ENCODE measurements at places on chromosomes 1 and 21.

DNA sequence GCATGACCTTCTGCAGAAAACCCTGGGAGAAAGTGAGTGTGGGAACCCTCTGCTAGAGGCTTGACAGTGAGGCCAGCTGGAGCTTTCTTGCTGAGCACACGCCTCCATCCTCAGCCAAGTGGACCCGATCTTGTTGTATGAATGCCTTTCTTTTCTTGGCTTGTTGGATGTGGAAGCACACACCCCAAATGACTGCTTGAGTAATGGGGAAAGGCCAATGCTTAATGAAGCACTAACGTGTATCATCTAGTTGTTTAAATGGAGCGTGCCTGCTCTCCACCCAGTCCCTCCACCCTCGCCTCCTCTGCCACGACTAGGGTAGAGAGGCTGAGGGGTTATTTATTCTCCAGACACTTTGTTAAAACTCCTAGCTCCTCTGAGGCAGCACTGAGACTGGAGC is 54.3 kb upstream of the IKBKE start:
- H3K36me3 ChIP-seq, result peaks cover 5% of the 10 kb centered on the region
- no peak for DNase-seq
- no peaks in the 10 kb centered on the region for H3K27me3 ChIP-seq
- no peak overlapping the region for H3K4me3 ChIP-seq
- no peaks in the 10 kb centered on the region for H3K4me1 ChIP-seq

DNA sequence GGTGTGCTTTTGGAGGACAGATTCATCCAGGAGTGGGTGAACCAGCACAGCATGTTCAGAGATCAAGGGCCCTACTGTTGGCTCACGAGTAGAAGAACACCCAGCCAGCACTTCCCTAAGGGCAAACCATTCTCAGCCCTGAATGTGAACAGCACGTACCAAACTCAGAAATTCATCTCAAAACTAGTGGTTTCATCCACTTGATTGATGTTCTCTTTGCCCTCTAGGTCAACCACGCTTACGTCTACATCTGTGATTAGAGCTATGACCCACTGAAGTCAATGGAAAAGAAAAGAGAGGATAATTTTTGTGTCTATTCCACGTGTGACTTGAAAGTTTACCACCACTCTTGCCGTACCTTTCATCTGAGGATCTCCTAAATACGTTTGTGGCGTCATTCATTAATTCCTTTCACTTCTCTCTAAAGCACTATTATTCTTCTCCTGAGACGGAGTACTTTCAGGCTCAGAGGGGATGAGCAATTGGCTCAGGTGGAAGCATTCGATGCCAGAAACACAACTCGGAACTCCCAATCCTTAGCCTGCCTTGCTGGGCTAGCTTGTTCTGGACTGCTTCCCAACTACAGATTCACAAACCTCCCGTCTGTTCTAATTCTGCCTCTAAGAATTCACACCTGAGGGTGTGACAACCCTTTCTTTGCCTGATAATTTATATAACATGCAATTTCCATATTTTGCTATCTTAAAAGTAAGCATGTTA is 57.3 kb upstream of the HIVEP3 start:
- no peaks in the 10 kb centered on the region for H3K36me3 ChIP-seq
- no peak overlapping the region for H3K27ac ChIP-seq
- H3K4me3 ChIP-seq, result no peak overlapping the region
- no peaks in the 10 kb centered on the region for H3K4me1 ChIP-seq
- no peak for DNase-seq

DNA sequence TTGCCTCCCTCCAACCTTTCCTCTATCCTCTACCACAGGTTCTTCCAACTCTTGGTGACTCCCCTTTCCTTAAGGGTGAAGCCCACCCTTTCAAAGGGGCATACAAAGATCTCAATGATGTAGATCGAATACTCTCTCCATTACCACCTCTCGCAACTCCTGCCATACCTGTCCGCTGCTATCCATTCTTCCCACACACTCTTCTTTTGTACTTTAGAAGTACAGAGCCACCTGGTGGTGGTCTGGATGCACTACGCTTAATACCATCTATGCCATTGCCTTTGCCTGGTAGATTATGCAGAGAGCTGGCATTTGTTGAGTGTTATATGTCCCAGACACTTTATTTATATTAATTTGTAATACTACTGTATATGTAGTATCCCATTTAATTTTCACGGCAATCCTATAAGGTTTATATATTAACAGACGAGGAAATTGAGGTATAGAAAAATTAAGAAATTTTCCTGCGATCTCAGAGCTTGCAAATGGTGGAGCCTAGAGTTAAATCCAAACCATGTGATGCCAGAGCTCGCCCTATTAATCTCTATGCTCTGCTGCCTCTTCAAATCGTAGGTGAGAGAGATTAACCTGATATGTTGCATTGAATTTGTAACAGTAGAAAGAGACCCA is 22.9 kb downstream of the TSHB start:
- H3K4me3 ChIP-seq, result no peak overlapping the region
- no peaks in the 10 kb centered on the region for H3K27me3 ChIP-seq
- no peak overlapping the region for H3K27ac ChIP-seq

DNA sequence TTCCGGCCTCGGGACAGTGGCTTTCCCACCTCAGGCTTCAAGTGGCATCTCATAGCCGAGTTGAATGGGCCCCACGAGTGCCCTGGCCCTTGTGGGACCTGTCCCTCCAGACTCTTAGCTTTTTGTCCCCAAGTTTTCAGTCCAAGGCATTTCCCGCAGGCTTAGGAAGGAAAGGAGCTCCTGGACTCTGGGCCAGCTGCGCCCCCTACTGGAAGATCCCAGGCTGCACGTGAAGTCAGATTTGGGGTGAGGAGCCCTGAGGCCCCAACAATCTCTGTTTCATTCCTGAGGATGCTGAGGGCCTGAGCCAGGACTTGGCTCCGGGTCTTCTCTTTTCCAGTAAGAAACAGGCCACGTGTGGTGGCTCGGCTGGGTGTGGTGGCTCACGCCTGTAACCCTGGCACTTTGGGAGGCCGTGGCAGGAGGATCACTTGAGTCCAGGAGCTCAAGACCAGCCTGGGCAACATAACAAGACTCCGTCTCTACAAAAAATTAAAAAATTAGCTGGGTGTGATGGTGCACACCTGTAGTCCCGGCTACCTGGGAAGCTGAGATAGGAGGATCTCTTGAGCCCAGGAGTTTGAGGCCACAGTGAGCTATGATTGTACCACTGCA is 67.4 kb downstream of the ARHGEF10L start:
- no peaks in the 10 kb centered on the region for H3K4me1 ChIP-seq
- no peak overlapping the region for H3K4me3 ChIP-seq
- no peaks in the 10 kb centered on the region for H3K36me3 ChIP-seq
- peak; percentile 50 for DNase-seq
- H3K27ac ChIP-seq, result no peak overlapping the region
- no peaks in the 10 kb centered on the region for H3K27me3 ChIP-seq

GRCh38 chr1:95216292-95216990 is 17.6 kb upstream of the RWDD3 start:
- no peak overlapping the region for H3K27ac ChIP-seq
- H3K27me3 ChIP-seq, result no peaks in the 10 kb centered on the region
- no peak for DNase-seq

DNA sequence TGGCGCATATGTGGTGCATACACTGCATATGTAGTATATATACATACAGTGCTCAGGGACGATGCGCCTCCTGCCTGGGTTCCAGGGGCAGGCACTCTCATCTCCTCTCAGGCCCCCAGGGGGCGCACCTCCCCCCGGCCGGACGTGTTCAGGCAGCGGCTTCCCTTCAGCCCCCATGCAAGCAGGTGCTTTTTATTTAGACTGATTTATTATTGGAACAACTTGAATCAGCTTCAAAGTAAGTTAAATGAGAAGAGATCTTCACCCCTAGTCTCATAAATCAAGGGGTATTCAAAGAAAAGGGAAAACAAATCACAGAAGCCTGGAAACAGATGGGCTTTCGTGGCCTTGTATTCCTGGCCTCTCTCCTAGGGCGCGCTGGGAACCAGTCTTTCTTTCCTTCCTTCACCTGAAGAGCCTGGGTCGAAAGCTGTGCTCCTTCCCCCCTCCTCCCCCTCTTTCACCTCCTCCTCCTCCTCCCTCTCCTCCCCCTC is 64.6 kb downstream of the UBIAD1 start:
- H3K4me1 ChIP-seq, result peaks cover 8% of the 10 kb centered on the region
- H3K27me3 ChIP-seq, result peaks cover 18% of the 10 kb centered on the region
- H3K36me3 ChIP-seq, result no peaks in the 10 kb centered on the region

GRCh38 chr1:109985247-109986053 is 885 bp downstream of the AHCYL1 start:
- peak; percentile 32 for DNase-seq
- H3K36me3 ChIP-seq, result peaks cover 8% of the 10 kb centered on the region
- peak overlapping the region; percentile 86 for H3K4me3 ChIP-seq
- no peaks in the 10 kb centered on the region for H3K27me3 ChIP-seq
- H3K27ac ChIP-seq, result peak overlapping the region; percentile 84

- no peak overlapping the region for H3K4me3 ChIP-seq
- no peaks in the 10 kb centered on the region for H3K27me3 ChIP-seq
- peaks cover 80% of the 10 kb centered on the region for H3K36me3 ChIP-seq
- no peak for DNase-seq
- H3K27ac ChIP-seq, result no peak overlapping the region
Observed at GRCh38 chr1:3631320-3632260, 6.8 kb downstream of the TPRG1L start.

GRCh38 chr1:114224196-114224907 is 70.7 kb upstream of the SYT6 start:
- H3K27me3 ChIP-seq, result no peaks in the 10 kb centered on the region
- DNase-seq, result no peak
- H3K27ac ChIP-seq, result no peak overlapping the region
- H3K4me1 ChIP-seq, result peaks cover 2% of the 10 kb centered on the region
- no peak overlapping the region for H3K4me3 ChIP-seq

DNA sequence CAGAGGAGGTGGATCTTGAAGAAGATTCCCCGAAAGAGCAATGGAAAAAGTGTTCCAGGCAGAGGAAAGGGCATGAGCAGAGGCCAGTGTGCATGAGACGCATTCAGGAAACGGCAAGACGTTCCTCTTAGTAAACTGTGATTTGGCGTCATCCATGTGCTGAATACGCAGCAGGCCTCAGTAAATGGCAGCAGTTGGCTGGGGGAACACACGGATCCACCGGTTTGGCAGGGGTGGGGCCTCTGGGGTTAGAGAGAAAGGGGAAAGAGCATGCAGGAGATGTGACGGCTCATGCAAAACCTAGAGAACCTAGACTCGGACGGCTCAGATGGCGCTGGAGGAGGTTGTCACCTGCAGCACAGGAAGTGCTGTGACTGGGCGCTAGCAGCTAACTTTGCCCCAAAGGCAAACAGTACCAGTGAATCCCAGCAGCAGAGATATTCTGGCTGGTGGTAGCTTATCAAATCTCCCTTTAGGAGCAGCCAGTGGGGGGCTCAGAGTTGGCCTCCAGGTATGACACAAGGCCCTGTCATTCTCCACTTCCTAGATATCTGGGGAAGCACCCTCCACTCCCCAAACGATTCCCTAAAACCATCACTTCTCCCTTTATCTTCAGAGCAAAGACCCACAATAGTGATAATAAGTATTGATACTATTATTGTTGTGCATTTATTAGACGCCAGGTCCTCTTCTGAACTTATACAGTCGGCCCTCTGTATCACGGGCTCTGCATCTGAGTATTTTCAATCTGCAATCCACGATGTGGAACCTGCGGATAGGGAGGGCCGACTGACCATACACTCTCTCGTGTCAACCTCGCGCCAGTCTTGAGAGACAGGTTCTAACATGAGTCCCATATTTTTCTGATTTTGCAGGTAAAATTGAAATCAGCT is 7.6 kb downstream of the LAPTM5 start:
- H3K4me3 ChIP-seq, result no peak overlapping the region
- peaks cover 14% of the 10 kb centered on the region for H3K36me3 ChIP-seq
- H3K27ac ChIP-seq, result no peak overlapping the region
- peaks cover 33% of the 10 kb centered on the region for H3K4me1 ChIP-seq

DNA sequence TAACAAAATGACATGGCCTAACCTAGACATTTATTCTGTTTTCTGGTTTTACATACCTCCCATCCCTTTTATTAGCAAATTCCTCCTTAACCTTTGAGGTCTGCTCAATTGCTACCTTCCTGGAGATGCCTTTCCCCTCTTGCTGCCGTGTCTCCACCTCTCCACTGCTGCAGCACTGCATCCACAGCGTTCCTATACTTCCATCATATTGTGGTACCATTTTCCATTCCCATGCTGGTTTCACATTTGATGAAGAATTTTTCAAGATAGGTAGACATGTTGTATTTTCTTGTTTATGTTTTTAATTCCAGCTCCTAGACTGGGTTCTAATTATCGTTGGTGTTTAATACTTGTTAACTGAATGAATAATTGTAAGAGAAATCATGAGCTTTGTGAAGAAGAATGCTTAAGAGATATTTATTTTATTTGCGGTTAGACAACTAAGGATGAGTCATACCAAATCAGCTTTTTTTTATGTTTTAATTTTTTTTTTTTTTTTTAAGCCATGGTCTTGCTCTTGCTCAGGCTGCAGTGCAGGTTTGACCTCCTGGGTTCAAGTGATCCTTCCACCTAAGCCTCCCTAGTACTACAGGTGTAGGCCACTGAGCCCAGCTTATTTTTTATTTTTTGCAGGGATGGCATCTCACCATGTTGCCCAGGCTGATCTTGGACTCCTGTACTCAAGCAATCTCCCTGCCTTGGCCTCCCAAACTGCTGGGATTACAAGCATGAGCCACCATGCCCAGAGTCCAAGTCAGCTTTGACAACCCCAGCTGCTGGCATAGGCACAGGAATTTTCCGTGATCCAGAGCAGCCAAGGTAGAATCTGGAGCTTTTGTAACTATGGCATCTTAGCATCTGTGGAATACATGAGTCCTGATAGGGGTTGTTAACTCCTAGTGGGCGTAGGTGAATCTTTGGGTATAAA is 44.0 kb downstream of the ATP6V1G3 start:
- no peaks in the 10 kb centered on the region for H3K27me3 ChIP-seq
- no peaks in the 10 kb centered on the region for H3K36me3 ChIP-seq
- H3K4me3 ChIP-seq, result no peak overlapping the region
- no peak for DNase-seq
- no peak overlapping the region for H3K27ac ChIP-seq
- H3K4me1 ChIP-seq, result no peaks in the 10 kb centered on the region

DNA sequence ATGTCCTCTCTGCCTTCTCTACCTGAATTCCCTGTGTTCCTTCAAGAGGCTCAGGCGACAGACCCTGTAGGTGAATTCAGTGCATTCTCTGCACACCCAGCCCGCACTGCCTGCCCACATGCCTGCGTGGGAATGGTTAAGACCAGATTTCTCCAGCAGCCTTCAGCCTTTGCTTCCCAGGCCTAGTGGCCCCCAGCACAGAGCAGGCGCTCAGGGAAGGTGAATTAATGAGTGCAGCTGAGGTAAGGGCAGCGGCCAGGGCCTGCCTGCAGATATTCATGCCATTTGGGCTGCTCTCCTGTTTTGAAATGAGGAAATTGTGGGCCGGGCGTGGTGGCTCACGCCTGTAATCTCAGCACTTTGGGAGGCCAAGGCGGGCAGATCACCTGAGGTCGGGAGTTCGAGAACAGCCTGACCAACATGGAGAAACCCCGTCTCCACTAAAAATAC is 45.5 kb downstream of the IER5 start:
- no peak for DNase-seq
- H3K27me3 ChIP-seq, result no peaks in the 10 kb centered on the region
- H3K27ac ChIP-seq, result no peak overlapping the region
- H3K36me3 ChIP-seq, result no peaks in the 10 kb centered on the region
- peaks cover 26% of the 10 kb centered on the region for H3K4me1 ChIP-seq
- H3K4me3 ChIP-seq, result no peak overlapping the region

- DNase-seq, result no peak
- H3K27me3 ChIP-seq, result no peaks in the 10 kb centered on the region
- no peak overlapping the region for H3K27ac ChIP-seq
- peaks cover 54% of the 10 kb centered on the region for H3K36me3 ChIP-seq
- peaks cover 2% of the 10 kb centered on the region for H3K4me1 ChIP-seq
Observed at GRCh38 chr1:43382027-43382779, 7.4 kb downstream of the MED8 start.

- no peaks in the 10 kb centered on the region for H3K36me3 ChIP-seq
- H3K27me3 ChIP-seq, result peaks cover 2% of the 10 kb centered on the region
- no peak overlapping the region for H3K27ac ChIP-seq
- no peaks in the 10 kb centered on the region for H3K4me1 ChIP-seq
- H3K4me3 ChIP-seq, result no peak overlapping the region
Observed at GRCh38 chr1:47031059-47031458, 7.6 kb downstream of the CYP4X1 start.
